Muscle of back (tissue), 13 donors: ENCODE measurements at places on chromosomes 5 and 9. TPM values are rescaled to one million over a fixed set of nuclear protein-coding genes. Genes with fewer than 3 reads are reported as not detected.
A peak's percentile ranks its signal among the peaks of the same experiment; 100 is the strongest.

- no peak for DNase-seq
Observed at GRCh38 chr9:36993933-36994764, 39.9 kb downstream of the PAX5 start.

GRCh38 chr5:76690704-76691466 is 25.0 kb upstream of the F2R start:
- no peak for DNase-seq

DNA sequence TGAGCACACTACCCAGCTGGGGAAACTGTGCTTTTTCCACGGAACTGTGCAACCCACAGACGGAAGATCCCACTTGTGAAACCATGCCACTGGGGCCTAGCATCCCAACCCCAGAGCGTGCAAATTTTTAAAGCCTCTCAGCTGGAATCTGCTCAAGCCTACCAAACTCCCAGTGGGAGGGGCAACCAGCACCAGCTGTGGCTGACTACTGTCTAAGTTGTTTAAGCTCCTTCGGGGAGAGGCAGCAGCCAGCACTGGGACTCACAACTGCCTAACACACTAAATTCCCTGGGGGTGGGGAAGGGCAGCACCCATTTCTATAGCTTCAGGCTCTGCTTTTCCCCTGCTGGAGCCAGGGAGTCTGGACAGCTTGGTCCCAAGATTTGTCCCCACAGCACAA is 287.6 kb upstream of the MSX2 start:
- no peak for DNase-seq

- no peak for DNase-seq
Observed at GRCh38 chr9:116191576-116192415, 38.2 kb downstream of the PAPPA start.

- no peak for DNase-seq
Observed at GRCh38 chr5:88837817-88838216, 45.2 kb downstream of the MEF2C start.

- DNase-seq = no peak
Observed at GRCh38 chr5:146221234-146221633, 17.8 kb downstream of the RBM27 start.

DNA sequence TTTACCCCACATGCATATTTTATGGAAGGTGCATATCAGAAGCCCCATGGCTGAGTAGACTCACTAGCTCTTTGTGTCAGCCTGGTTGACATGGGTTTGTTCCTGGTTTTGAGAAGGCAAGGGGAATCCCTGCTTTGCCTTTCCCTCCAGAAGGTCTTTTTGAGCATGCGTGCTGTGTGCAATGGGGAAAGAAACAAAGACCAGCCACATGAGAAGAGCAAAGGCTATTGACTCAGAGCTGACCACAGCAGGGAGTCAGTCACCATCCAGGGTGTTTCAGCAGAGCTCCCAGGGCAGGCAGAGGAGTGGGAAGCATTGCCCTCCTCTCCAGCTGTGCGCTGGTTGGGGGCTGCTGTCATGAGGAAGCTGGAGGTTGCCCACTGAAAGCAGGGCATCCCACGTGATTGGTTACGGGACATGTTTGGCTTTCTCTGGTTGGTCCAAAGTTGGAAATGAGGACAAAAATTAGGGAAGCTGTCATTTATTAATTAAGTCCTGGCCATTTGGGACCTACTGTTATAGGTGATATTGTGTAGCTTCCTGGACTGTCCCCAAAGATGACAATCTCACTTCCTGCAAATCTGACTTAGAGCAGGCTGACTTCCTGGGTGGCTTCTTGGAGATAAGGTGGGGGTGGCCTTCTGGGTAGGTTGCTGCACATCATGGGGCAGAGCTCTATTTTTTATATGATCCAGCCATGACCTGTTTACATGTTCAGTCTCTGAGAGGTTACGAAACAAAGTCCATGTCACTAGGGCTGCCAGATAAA is 48.9 kb upstream of the TDRD7 start:
- no peak for DNase-seq

DNA sequence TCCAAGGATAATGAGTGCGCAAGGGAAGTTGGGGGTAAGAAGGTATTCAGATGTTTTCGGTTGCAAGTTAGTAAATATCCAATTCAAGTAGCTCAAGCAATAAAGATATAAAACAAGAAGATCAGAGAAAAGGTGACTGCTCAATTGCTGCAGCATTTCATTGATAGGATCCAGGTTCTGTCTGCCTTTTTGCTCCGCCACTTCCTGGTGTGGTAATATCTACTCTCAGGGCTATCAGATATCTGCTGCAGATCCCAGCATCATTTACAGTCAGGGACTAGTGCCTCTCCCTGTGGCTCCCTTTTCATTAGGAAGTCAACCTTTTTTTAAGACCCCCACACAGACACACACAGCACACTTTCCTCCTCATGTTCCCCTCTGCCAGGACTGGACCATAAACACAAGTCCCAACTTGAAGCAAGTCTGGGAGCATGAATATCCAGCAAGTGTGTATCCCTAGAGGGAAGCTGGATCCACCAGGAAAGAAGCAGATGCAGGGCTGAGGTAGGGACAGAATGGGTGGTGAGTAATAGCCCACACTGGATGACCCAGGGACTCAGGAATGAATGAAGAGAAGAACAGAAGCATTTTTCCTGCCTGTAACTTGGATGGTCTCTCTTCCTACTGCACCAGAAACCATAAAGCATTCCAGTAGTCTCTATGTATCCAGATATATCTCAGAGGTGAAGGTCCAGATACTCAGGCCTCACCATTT is 53.7 kb downstream of the ZNF622 start:
- DNase-seq = no peak

DNA sequence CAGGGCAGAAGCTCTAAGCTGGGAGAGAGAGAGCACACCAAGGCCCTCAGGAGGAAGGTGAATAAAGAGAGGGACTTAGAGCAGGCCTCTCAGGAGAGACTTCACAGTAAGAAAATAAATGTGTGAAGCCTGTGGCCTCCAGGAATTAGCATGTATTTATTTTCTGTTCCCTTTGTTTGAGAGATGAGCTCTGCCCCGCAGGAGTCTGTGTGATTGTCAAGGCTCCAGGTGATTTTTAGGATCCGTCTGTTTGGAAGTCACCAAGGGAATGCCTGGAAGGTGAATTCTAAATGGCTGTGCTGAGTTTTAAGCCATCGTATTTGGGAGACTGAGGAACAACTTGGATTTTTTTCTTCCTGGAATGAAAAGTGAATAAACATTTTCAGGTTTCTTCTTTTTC is 108.3 kb upstream of the ICE1 start:
- no peak for DNase-seq

GRCh38 chr9:132743931-132744479 is 73.7 kb downstream of the GTF3C4 start:
- DNase-seq = no peak

DNA sequence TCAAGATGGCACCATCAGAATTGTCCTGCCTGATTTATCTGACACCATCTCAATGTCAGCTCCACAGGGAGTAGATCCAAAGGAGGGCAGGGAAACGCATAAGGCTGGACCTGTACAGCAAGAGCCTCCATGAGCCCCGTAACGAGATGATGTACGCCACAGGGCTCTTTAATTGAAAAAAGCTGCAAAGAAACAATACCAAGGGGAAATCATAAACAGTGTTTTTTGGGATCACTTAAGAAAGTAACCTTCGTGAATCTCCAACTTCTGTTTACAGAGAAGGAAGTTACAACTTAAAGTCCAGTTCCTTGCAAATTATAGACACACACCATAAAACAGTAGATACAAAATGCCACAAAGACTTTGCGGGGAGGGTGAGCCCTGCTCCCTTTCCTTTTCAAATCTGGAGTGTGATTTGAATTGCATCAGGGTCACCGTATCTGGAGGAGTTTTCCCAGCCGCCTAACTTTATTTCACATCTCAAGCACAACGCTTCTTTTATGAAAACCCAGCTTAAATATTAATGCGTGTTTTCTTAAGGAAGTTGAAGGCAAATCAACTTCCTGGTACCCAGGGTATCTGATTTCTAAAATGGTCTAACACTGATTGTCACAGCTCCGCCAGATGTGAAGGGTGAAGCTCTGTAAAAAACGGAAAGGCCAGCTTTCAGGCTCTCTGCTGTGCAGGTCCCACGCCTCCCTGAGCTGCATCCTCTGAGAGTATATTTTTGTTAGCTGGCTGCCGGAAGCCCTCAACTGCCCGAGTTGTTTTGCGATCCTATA is 88.9 kb downstream of the EBF1 start:
- peak; percentile 70 for DNase-seq

- no peak for DNase-seq
Observed at GRCh38 chr5:60447488-60447920, 252.5 kb downstream of the DEPDC1B start.

DNA sequence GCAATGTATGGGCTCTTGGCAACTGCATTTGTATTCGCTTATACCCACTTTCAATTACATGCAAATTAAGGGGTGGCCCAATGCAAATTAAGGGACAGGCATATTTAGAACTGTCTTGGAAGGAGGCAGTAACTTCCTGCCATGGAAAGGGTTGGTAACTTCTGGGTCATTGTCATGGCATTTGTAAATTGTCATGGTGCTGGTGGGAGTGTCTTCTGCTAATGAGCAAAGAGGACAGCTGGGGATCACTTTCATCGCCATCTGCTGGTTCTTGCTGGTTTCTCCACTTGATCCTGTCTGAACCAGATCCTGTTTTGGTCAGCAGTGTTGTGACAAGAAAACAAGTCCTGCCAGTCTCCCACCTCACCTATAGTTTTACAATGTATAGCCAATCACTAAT is 23.3 kb upstream of the UGT3A2 start:
- DNase-seq = peak; percentile 7

GRCh38 chr9:106421772-106422171 is 441.2 kb upstream of the ZNF462 start:
- no peak for DNase-seq

- DNase-seq = peak; percentile 27
Observed at GRCh38 chr5:144089401-144090021, 80.9 kb downstream of the YIPF5 start.

GRCh38 chr9:97445119-97445701 is 33.3 kb downstream of the TDRD7 start:
- DNase-seq = no peak

DNA sequence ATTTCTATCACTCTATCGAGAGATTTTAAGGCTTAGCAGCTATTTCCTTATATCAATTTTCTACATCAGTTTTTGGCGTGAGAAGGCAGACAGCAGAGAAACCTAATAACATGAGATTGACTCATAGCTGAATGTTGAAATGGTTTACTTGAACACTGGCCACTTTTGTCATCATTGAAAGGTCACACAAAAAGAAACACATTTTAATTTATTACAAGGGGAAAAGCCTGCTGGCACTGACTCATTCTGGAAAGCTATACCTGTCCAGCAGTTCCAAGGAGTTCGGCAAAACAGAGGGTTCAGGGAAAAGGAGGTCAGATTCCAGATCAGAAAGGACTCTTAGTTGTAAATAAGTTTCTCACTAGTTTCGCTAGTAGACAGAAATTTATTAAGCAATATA is 566.4 kb downstream of the DNAH5 start:
- DNase-seq = no peak

DNA sequence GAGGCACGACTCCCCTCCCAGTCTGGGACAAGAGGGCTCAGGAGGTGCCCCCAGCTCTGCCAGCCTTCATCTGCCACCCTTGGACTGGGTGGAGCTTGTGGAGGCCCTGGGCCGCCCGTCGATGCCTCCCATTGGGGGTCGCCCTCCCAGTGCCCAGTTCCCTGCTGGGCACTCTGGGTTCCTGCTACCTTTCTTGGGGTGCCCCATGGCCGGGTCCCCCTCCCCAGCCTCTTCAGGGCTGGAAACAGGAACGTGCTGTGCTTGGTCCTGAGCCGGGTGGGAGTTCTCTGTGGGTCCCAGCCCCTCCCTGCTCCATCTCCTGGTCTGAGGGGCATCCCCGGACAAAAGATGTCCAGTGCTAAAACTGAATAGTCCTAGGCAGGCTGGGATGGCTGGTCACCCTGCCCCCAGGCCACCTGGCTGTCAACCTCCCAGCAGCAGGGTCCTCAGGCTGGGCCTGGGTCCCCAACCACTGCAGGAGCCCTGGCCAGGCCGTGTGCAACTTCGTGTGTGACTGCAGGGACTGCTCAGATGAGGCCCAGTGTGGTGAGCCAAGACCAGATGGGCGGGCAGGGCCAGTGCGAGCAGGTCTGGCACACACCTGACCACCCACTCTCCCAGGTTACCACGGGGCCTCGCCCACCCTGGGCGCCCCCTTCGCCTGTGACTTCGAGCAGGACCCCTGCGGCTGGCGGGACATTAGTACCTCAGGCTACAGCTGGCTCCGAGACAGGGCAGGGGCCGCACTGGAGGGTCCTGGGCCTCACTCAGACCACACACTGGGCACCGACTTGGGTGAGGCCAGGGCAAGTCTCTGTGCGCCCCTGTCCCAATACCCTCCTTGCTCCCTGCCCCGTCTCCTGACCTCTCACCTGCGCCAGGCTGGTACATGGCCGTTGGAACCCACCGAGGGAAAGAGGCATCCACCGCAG is 784 bp downstream of the MAMDC4 start:
- no peak for DNase-seq

DNA sequence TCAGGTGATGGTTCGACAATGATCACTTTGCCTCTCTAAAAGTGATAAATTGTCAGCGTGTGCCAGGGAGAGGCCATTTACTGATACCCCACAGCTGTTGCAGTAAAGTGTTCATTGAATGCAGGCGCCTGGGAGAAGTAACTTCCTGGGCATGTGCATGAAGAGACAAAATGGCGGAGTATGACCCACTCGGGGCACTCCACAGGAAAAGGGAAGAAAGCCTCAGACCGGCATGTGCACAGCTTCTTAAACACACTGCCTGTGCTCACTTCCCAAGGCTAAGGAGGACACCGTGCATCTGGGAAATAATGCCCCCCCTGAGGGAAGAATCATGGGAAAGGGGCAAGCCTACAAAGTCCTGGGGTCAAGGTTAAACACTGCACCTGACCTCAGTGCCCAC is 329.5 kb downstream of the ICE1 start:
- no peak for DNase-seq

GRCh38 chr5:176535101-176535663 is 2.0 kb downstream of the RNF44 start:
- DNase-seq = peak; percentile 53

DNA sequence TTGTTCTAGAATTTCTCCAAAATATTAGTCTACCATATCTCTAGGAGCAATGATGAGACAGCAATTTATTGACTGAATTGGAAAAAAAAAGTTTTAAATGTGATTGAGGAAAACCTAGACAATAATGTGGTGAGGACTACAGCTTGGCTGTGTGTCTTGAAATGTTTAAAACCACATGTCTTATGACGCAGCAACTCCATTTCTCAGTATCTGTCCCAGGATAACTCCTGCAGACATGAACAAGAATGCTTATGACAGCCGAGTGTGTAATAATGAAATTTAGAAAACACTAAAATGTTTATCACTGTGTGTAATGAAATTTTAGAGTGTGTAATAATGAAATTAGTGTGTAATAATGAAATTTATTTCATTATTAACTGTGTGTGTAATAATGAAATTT is 254.1 kb upstream of the DAPK1 start:
- DNase-seq = no peak

GRCh38 chr5:43115968-43116367 is 4.7 kb upstream of the ZNF131 start:
- no peak for DNase-seq

TAS2R1 gene
- not detected for polyA plus RNA-seq

PTPN3 gene
- 3.0 TPM for polyA plus RNA-seq

DMRT3 gene
- polyA plus RNA-seq = 1.4 TPM

ALDH7A1 gene
- polyA plus RNA-seq = 62.0 TPM

AK8 gene
- 0.31 TPM for polyA plus RNA-seq

FBXL7 gene
- polyA plus RNA-seq = 23.5 TPM

PCDHB14 gene
- polyA plus RNA-seq = 7.2 TPM

EXOSC3 gene
- 20.3 TPM for polyA plus RNA-seq

ARL14EPL gene
- polyA plus RNA-seq = 0.09 TPM

SURF4 gene
- 98.0 TPM for polyA plus RNA-seq

INSL6 gene
- 0.25 TPM for polyA plus RNA-seq

PCDHGB4 gene
- polyA plus RNA-seq = 3.9 TPM
